C1 segment of cervical spinal cord (tissue), 14 donors: ENCODE measurements at places on chromosomes 3 and 15.

- DNase-seq = no peak
Measured at GRCh38 chr15:90463381-90463780, 66.3 kb upstream of the CRTC3 start.

DNA sequence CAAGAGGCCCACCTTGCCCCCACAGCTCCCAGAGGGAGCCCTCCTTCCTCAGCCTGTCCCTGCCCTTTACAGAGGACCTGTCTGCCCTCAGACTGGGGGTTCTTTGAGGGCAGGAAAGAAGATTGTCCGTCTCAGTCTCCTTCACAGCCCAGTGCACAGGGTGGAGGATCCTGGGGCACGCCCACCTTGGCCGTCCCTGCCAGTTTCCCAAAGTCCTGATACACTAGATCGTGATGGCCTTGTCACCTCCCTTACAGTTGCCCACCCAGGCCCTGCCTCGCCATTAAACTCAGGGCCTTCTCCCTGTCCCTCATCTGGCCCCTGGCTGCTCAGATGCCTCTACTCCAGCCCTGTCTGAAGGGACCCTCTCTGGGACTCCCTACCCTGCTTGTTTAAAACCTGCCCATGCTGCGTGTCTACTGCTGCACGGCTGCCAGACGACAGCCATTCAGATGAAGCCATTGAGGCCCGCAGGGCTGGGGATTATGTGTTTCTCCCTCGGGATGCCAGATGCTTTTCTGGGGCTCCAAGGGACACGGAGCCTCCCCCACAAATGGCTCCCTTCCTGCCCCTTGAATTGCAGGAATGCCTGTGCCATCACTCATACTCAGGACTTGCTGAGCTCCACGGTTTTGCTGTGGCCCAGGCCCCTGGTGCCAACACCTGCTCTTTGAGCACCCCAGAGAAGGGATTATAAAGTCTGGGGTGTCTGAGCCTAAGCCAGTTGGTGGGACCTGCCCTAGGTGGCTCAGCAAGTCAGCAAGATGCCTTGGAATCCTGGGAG, 27.8 kb downstream of the ACSBG1 start:
- DNase-seq = no peak

DNA sequence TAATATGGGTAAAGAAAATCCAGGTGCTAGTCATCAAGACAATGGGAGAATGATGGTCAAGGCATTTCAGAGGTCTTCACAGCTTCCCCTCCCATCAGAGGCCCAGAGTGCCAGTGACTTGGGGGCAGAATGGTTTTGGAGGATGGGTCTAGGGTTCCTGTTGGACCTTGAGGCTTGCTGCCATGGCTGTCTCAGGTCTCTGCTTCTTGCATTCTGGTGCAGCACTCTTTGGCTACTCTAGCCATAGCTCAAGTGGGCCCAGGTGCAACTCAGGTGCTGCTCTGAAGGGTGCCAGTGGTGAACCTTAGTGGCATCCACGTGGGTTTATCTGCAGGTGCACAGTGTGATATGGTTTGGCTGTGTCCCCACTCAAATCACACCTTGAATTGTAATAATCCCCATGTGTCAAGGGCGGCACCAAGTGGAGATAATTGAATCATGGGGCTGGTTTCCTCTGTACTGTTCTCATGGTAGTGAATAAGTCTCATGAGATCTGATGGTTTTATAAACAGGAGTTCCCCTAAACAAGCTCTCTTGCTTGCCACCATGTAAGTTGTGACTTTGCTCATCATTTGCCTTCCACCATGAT, 48.5 kb upstream of the PEX5L start:
- DNase-seq = no peak

- no peak for DNase-seq
Measured at GRCh38 chr15:80099241-80099640, 39.8 kb downstream of the ZFAND6 start.

DNA sequence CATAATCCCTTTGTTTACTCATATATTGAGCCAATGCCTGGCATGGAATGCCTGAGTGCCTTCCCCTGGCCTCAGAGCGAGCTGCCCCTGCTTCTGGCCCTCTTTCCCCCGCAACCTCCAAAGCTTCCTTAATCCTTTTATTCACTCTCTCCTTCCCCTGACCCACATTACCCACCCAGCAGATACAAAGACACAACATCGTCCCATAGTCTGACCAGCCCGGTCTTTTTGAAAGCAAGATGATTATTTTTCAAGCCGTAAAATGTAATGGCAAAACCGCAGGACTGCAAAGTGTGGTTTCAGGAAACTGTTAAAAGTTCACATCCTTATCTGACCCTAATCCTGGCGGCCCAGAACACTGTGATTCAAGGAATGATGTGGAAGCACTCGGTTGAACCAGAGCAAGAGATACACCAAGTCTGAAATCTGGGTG, 78.4 kb upstream of the LRTM1 start:
- DNase-seq = no peak

- no peak for DNase-seq
Measured at GRCh38 chr15:31488437-31489204, 162.0 kb downstream of the KLF13 start.
